RWPE1 (cell line): ENCODE measurements at places on chromosomes 2 and 18.

DNA sequence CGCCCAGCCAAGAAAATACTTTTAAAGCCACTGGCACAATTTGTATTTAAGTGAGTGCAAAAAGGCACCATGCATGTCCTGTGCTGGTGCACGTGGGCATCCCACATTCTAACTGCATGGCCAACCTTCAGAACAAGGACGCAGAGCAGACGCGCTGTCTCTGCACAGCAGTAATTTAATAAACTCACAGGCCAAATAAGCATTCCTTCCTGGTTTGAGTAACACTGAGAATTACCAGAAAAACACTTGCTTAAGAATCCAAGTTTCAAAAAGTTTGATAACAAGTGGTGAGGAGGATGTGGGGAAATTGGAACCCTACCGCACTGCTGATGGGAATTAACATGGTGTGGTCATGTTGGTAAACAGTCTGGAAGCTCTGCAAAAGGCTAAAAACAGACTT lies 38.7 kb downstream of the RPL31 start:
- no peak for DNase-seq

DNA sequence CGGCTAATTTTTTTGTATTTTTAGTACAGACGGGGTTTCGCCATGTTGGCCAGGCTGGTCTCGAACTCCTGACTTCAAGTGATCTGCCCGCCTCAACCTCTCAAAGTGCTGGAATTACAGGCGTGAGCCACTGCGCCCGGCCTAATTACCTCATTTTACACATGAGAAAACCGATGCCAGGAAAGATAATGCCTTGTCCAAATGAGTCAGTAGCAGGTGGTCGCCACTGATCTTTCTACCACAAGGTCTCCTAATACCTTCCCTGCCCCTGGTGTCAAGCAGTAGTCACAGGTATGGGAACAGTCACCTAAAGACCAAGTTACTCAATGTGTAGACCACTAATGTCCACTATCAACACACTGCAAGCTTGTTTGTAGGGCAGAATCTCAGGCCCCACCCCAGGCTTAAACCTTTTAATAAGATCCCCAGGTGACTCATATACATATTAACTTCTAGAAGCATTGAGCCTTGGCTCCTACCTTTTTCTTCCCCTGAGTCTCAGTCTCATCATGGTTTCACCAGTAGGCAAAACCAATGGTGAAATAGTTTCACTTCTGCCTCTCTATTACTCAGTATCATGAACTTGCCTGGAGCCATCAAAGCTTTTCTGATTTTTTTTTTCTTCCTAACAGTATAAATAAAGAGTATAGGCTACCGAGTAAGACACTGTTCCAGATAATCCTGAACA lies 6.9 kb upstream of the EPB41L5 start:
- DNase-seq: no peak

DNA sequence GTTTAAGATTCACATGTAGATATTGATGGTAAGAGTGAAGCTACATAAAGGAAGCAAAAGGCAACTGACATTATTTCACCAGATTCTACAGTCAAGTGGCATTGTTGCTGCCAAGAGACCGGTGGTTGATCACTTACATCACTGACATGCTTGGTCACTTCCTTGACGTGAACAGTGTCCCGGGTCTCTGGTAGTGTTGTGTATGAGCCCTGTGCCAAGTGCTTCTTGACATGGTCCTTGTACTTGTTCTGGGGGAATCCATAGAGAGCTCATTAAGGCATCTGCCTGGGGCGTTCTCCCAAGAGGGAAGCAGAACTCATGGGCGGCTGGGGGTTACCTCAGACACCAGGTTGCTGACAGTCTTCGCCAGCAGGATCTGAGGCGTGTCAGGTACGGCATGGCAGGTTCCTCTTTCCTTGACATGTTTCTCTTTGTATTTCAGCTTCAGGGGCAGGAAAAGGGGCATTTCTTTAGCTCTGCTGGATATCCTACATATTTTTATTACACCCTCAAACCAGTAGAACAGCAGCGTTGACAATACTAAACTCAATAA lies 116.2 kb downstream of the RIF1 start:
- DNase-seq: no peak

GRCh38 chr18:24917767-24918166 lies 434.2 kb downstream of the ZNF521 start:
- DNase-seq: no peak

- no peak for DNase-seq
These were observed 214.8 kb downstream of the SP3 start for GRCh38 chr2:173750353-173750801.

- no peak for DNase-seq
These were observed 8.1 kb downstream of the AMMECR1L start for GRCh38 chr2:127877626-127878025.

- DNase-seq: no peak
These were observed 20.5 kb downstream of the PDIA6 start for GRCh38 chr2:10792001-10792634.

GRCh38 chr2:67579806-67580205 lies 182.7 kb downstream of the ETAA1 start:
- DNase-seq: no peak

DNA sequence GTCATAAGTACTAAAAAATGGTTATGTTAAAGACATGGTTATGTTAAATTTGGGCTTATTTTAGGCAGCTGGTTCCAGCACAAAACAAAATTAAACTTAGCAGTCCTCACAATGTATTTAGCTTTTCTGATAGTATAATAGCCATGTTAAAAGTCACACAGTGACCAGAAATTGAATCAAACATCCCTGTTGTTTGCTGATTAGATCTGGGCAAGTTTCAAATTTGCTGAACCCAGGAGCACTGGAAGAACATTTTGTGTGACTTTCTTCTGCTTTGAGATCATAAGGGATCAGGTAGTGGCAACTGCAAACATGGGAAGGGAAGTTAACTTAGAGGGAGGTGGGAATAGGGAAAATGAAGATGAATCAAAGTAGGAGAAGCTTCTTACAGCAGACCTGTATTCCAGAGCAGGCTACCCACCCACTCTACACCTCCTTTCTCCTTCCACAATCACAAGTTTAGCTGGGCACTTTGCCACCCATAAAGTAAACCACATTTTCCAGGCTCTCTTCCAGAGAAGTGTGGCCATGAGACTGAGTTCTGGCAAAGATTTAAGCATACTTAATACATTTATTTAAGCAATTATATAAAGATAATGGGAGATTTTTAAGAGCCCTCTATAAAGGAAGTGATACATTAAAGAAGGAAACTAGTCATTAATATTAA lies 616.1 kb upstream of the LRATD1 start:
- no peak for DNase-seq

DNA sequence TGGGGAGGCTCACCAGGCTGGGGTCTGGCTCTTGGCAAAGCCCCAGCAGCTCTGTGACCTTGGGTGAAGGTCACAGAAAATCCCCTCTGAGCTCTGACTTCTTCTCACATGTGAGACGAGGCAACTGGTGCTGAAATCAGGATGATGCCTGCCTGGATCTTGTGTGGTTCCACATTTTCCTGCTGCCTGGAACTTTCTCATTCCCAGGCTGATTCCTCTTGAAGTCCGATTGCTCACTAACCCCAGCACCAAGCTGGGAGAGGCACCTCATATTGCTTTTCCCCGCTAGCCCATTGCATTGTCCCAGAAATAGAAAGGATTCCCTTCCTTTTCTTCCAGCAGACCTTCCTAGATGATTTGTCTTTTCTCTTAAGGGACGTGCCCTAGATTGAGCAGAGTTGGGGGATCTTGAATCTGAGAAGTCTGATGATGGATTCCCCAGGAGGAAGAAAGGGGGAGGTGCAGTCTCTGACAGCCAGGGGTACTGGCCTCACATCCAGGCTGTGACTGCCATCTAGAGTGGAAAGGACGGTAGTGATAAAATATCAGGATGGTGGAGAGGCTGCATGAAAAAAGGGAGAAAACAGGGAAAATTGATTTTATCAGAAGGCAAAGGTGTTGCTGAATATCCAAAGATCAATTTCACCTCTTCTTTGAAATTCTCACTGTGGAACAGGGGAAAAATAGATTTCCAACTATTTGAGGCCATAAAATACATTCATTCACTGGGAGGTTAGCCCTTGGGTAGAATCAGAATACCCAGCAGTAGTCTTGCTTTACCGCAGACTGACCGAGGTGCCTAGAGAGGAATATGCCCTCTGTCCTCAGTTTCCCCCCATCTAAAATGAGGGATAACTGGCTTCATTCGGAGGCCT lies 96.3 kb downstream of the FAM210A start:
- peak; percentile 78 for DNase-seq

GRCh38 chr2:207260021-207260420 lies 94.3 kb upstream of the KLF7 start:
- DNase-seq: no peak

DNA sequence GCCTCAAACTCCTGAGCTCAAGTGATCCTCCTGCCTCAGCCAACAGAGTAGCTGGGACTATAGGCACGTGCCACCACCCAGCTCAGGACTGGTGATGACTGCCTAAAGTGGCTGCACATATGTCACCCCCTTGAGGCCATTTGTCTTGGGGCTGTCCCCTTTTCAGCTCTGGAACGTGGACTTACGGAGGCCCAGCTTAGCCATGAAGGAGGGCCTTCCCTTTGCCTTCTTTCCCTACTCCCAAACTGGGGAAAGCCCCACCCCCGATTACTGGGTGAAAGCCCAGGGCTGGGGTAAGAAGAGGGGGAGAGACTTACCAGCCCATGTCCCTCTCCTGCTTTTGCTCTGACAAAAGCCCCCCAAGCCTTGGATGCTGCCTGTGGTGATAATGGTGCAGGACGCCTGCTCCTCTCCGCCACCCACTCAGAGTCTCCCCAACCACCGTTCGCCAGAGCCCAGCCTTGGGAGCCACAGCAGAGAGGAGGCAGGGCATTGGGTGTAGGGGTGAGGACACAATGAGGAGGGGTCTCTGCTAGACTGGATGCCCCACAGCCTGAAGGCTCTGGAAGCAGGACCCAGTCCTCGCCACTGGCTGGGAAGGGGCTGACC lies 2.5 kb upstream of the DUSP2 start:
- no peak for DNase-seq

- DNase-seq: no peak
These were observed 242.6 kb downstream of the PHLPP1 start for GRCh38 chr18:62957885-62958472.

DNA sequence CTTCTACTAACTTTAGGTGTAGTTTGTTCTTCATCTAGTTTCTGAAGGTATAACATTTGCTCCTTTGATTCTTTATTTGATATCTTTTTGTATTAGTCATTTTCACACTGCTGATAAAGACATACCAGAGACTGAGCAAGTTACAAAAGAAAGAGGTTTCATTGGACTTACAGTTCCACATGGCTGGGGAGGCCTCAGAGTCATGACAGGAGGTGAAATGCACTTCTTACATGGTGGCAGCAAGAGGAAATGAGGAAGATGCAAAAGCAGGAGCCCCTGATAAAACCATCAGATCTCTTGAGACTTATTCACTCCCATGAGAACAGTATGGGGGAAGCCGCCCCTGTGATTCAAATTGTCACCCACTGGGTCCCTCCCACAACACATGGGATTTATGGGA lies 544.4 kb upstream of the DSEL start:
- DNase-seq: no peak

DNA sequence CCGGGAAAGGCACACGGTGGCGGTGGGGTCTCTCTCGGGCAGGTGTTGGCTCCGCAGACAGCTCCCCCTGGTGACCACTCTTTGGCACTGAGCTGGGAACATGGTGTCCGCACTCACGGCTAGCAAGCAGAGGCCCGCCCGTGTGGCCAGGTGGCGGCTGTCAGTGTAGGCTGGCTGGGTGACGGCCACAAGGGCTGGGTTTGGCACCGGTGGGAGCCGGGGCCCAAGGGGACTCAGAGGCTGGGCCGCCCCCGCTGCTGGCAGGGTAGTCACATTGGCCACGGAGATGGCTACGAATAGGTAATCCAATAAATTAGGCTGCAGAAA lies 1071.7 kb downstream of the RPIA start:
- DNase-seq: no peak

DNA sequence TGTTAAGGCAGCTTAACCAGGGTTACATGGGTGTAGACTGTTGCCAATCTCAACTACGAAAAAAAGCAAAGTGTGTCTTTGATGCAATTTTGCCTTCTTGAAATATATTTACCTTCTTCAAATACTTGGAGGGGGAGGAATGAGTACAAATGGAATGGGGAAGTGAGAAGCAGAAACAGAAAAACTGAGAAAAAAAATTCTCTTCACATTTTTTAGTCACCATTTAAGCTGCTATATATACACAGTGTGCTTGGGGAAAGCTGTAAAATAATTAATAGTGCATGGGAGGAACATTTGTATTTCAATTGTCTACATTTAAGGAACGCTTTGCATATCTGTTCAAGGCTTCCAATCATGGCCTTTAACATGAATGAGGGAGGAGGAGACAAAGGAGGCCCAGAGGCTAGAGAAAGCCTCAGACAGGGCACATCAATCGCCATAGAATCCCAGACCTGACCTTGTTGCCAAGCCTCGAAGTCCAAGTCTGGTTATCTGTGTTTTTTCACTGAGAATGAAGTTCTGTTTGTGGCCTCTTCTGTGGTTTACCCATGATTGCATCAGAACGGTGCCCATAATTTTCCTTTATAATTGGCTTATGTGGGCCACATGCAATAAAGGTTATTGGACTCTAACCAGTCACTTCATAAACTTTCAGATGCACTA lies 158.6 kb downstream of the PIK3C3 start:
- DNase-seq: no peak

DNA sequence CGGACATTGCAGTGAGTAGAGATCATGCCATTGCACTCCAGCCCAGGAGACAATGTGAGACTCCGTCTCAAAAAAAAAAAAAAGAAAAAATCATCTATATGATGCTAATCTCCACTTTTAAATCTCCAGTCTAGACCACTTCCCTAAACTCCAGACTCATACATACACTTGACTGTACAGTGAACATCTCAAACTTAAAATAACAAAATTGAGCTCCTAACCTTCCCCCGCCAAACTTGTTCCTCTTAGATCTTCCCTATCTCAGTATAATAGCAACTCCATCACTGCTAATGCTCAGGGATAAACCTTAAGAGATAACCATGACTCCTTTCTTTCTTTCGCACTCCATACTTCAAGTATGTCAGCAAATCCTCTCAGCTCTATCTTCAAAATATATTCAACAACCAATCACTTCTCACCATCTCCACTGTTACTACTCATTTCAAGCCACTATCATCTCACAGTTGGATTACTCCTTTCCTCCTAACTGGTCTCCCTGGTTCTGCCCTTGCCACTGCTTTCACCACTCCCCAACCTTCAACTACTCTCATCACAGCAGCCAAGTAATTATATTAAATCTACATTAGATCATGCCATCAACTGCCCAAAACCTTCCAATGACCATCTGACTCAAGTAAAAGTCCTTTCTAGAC lies 12.0 kb downstream of the MEMO1 start:
- no peak for DNase-seq

DNA sequence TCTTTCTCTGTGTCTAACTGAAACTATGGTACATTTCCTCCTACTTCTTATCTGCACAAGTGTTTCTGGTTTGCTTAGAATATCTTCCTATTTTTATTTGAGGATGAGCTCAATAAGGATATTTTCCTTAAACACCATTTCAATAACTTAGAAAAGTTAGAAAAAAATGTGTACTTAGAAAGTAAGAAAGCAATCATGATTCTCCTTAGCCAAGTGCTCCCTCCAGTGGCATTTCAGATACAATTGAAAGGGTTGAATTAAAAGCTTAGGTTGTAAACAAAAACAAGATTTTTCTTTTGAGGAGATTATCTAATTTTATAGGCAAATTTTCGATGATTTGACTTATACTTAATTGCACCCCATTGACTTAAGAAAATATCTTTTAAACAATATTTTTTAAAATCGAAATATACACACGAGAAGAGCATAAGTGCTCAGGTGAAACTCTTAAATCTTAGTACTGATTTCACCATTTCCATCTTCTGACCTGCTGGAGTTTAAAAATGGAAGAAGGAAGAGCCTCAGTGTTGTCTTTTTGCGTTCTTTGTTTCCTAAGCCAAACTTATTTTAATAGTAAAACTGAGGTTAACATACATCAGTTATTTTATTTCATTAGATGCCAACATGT lies 26.9 kb downstream of the C18orf63 start:
- DNase-seq: peak; percentile 6
